ENCODE measurements at places on chromosomes 4 and X.

DNA sequence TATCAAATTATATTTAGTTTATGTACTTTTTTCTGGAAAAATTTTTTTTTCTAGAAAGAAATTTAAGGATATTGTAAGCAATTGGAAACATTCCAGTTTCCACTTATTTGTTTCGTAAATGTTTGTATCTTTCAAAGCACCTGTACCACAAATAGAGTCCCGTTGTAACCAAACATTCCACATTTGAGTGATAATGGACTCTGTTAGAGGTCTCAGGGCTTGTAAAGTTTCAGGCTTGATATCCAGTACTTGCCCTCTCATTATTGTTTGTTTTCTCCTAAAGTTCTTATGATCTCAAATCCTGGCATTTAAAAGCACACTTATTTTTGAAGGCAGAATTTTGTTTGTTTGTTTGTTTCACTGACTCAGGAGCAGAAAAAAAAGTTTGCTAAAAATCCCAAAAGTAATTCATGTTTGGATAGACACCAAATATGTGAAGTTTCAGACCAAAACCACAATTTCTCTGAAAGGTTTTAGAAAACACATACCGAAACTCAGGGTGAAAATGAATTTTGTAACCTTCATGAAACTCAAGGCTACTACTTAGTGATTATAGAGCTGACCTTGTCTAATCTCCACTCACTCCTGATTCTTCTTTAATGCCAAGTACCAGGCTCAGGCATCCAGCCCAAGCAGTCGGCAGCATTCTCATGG lies 5.7 kb upstream of the TMEM192 start:
- no peak for DNase-seq

GRCh38 chrX:100353326-100353725 lies 56.7 kb downstream of the PCDH19 start:
- no peak for DNase-seq

GRCh38 chrX:24890677-24891076 lies 125.1 kb downstream of the ARX start:
- no peak for DNase-seq

DNA sequence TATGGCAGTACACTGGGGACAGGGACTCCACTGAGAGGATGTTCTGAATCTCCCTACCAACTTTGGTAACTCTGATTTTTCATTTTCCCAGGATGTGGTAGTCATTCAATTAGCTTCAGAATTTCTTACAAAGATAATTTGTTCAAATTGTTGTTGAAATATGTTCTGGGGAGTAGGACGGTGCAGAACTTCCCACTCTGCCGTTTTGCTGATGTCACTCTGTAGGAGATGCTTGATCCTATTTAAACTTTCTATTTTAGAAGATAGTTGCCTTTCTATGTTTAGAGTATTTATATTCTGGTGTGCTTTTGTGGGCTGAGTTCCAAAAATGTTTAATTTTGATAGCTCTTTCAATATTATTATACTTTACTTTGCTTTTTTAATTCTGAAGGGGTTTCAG lies 55.2 kb downstream of the ADAM29 start:
- no peak for DNase-seq

DNA sequence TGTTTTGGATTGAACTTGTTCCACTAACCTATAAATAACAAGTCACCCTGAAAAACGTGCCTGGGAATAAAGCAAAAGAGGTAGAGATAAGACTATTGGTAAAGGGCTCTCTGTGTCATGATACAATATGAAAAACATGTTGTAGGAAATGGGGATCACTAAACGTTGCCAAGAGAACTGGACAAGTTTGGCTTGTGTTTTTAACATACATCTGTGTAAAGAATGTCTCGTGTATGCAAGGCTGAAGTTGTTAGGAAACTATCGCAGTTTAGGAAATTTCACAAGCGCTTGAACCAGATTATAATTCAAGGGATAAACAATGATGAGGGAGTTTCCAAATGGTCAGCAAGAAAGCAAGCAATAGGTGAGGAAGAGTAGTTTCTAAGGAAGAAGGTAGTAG lies 655.8 kb downstream of the PCDH7 start:
- no peak for DNase-seq

DNA sequence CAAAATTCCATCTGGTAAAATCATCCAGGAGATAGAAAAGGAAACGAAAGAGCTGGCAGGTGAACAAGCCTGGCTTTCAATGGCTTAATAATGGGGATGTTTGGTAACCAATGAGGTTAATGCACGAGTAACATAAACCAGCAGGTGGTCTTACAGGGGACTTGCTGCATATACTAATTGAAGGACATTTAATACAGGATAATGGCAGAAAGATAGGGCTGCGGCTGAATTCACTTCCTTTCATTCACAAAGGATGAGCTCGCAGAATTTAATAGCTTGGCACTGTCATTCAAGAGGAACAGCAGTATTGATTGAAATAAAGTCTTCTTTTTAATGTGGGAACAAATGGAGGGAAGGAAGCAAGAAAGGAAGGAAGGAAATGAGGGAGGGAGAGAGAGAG lies 156.3 kb upstream of the RAI2 start:
- DNase-seq: no peak

GRCh38 chr4:98571161-98571786 lies 87.1 kb downstream of the TSPAN5 start:
- DNase-seq: no peak

GRCh38 chr4:56496241-56496640 lies 9.3 kb upstream of the ARL9 start:
- no peak for DNase-seq

DNA sequence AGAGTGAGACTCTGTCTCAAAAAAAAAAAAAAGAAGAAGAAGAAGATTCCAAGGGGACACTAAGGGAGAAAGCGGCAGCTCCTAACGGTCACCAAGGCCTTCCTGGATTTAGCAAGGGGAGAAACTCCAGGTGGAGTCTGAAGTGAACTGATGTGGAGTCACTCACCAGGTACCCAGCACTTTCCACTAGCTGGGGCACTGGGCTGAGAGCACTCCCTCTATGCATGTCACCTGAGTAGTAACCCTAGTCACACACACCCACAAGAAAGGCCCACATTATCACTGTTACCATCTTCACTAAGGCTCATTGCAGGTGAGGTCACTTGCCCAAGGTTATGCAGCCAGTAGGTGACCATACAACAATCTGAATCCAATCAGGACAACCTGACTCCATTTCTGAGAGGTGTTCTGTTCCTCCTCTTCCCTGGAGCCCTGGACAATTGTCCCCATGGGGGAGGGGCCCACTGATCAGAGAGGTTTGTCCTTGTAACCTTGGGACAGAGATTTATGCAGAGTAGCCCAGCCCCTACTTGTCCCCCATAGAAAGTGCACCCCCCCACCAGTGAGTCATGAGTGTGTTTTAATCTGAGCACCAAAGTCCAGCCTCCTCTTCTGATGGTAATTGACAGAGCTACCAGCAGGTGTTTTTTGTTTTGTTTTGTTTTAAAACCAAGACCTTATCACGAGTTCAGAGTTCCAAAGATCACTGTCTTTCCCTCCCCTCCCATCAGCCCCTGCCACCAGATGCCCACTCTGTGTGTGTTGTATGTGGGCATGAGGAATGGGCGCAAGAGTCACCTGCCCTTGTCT lies 5.9 kb upstream of the SASH3 start:
- DNase-seq: peak; percentile 32

DNA sequence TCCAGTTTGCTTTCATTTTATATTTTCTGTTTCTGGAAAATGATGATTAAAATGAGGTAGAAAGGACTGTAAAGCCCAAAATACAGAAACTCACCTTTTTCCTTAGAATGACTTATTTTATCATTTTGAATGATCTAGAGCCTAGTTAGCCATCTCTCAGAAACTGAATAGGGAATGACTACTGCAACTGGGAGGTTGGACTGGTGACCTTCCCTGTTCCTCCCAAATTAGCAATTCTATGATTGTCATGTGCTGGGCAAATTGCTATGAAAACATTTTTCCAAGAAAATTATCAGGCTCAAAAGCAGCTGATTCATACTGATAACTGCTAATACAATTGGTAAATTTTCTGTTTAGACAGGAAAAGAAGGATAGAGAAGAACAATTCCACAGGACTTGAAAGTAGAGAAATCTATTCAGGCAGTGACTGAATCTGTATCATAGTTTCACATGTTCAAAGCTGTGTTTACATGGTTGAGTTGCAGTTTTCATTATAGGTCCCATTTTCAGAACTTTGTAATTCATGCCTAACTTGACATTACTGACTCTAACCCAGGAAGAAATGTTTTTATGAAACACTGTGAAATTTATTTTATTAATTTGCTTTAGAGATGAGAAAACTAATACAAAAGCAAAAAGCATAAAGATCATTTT lies 43.4 kb upstream of the SEC24B start:
- DNase-seq: no peak

GRCh38 chr4:107800706-107801105 lies 24.0 kb upstream of the SGMS2 start:
- no peak for DNase-seq

- DNase-seq: no peak
Measured at GRCh38 chr4:19557161-19557560, 694.5 kb upstream of the SLIT2 start.

DNA sequence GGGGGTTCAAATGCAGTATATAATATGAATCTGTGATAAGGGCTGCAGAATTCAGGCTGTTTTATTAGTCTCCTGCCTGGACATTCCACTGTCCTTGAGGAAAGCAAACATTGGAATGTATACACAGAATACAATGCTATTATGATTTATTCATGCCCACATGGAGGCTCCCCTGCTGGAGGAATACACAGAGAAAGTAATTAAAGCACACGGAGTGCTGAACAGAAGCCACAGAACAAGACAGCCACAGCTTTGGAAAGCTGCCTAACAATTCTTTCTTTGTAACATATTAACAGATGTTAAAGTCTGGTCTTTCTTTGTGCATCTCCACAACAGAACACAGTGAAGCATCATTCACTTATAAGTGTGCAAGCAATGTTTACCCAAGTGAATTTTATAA lies 155.8 kb downstream of the ARAP2 start:
- no peak for DNase-seq

DNA sequence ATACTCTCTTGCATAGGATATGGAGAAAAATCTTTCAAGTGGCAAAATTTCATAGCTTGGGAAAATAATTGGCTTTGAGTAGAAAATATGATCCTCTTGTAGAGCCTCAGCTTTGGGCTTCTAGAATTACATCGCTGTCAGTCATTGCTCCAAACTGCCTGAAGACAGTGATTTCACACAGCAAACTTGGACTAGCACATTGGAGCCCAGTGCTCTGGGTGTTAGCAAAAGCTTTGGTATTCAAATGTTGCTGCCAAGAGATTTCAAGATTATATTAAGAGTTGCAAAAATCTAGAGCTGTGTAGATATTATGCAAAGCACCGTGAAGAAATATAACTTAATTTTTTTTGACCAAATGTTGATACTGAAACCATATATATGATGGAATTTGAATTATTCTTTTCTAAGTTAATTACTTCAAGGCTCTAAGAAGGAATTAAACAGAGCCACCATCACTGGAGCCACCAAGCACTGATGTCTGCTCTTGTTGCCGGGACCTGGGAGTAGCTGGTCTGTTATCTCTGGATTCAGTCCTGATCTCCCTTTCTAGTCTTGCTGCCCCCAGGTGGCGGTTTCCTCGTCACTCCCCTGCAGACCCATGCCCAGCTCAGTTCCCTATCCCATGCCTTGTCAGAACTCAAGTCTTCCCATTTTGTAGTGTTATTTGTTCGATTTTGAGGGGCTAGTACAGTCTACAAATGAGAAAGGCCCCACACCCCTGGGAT lies 260.7 kb upstream of the SFRP2 start:
- DNase-seq: no peak

DNA sequence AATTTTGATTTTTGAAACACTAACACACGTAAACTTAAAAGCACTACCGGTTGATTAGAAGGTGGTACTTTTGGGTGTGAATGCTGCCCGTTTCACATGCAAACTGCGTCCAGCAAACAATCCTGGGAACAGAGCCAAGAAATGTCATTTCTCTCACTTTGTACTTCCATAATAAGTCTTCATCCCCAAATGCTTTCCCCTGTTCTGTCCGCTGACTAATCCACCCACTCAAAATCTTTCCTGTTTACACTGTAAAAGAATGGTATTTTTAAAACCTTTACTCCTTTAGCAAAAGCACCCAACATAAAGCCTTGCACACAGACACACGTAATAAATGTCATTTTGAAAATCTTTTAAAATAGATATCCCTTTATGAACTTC lies 39.1 kb upstream of the PDLIM5 start:
- DNase-seq: no peak

- no peak for DNase-seq
Measured at GRCh38 chrX:149962859-149963757, 24.8 kb upstream of the EOLA2 start.

DNA sequence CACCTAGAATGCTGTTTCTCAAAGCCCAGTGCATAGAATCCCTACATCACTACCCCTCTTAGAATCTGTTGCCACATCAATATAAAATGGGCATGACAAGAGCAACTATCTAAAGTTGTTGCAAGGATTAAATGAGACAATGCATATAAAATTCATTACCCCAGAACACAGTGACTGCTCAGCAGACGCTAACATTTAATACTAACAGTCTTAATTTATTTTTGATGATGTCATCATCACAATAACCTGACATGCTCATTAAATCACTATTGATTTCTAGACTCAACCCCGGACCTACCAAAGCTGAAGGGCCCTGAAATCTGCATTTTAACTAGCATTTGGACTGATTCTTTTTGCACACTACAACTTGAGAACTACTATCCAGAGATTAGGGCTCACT lies 3.9 kb downstream of the ARSJ start:
- DNase-seq: no peak

DNA sequence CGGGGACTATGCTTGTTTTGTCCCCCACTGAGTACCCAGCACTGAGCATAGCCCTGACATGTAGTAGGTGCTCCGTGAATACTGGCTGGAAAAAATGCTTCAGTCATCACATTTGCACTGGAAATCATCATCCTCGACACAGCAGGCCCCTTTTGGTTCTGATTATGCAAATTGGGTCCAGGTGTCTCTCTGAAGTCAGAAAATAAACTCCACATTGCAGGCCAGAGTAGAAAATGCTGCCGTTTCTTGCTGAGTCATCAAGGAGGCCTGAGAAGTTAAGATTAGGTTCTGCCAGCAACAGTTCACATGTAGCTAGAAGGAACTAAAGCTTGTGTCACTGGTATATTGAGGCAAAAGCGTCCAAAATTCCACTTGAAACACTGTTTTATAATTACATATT lies 15.0 kb upstream of the STK32B start:
- DNase-seq: no peak

DNA sequence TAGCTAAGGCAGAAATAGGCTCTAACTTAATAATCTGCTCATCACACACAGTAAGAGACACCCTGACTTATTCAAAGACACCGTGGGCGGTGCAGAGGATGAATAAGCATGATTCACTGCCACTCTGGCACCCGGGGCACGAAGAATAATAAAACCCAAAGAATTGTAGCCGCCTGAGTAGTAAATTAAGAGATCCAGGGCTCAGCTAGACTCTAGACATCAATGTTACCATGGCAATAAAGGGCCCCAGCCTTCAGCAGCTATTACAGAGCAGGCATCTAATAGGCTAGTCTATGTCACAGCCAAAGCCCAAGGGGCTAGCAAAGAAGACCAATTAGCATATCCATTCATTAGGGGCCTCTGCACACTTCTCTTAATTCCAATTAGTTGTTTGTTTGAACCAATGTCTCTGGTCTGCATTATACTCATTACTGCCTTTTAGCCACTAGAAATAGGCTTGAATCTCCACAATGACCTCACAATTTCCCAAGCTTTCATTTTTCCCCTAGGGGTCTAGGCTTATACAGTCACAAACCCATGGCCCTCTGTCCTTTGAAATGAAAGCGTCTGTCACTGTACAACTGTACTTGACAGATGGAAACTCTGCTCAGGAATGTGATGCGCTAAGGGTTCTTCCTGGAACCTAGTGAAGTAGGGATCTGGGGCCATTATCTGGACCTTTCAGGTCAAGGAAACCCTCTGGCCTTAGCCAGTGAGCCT lies 3.0 kb upstream of the ATP1B4 start:
- DNase-seq: no peak

- no peak for DNase-seq
Measured at GRCh38 chr4:126899331-126899801, 733.4 kb upstream of the INTU start.

All from activated gamma-delta T cell treated with Interleukin-2 at 50 U/mL for 16 hours (primary cell).